Body of pancreas (tissue), 4 donors: ENCODE measurements at places on chromosomes 2 and 18. TPM values are rescaled to one million over a fixed set of nuclear protein-coding genes. Genes with fewer than 3 reads are reported as not detected.

Gene NTSR2
- not detected for total RNA-seq

Gene PPIG
- total RNA-seq, result 25.1 TPM

Gene SGPP2
- 4.0 TPM for total RNA-seq

Gene FOXD4L1
- 0.52 TPM for total RNA-seq

Gene C2orf49
- total RNA-seq, result 7.9 TPM

Gene SLC14A1
- 12.5 TPM for total RNA-seq

Gene C1GALT1C1L
- total RNA-seq, result not detected

Gene NDC80
- total RNA-seq, result not detected

Gene DHX57
- total RNA-seq, result 6.5 TPM

Gene SERPINB2
- 1.6 TPM for total RNA-seq
